Right renal pelvis (tissue), 4 donors: ENCODE measurements at places on chromosomes 7 and 10.

- no peak for DNase-seq
Observed at GRCh38 chr10:69065406-69066361, 22.2 kb upstream of the SRGN start.

GRCh38 chr7:137772748-137773147 lies 74.0 kb downstream of the DGKI start:
- no peak for DNase-seq

DNA sequence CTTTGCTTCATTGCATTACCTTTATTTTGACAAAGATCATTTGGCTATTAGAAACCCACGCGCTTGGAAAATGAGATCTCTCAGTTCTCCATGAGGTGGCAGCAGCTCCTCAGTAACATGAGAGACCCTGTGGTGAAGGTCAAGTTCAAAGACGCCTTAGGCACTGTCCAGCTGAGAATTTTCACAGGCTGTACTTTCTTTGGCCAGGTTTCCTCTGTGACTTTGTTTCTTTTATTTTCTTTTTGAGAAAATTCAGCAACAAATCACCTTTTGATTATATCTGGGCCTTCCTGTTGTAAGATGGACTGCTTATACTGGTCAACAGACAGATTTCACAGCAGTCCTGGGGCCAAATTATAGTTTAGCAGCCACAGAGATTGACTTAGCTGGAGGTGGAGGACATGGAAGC lies 54.5 kb downstream of the RAB18 start:
- DNase-seq, result peak; percentile 20

DNA sequence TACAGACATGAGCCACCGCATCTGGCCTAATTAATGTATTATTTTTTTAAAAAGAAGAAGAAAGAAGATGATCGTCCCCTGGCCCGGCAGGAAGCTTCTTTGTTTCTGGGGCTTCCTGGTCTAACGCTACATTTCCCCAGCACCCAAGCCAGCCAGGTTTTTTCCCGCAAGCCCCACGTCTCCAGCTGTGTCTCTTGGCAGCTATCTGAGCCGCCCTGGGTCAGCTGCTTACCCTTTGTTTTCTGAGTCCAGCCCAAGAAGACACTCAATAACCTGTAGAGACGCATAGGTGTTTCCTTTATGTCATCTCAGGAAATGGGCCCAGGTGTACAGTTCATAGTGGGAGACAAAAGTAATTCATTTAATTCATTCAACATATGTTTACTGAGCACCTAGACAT lies 110.2 kb downstream of the MTPAP start:
- DNase-seq, result no peak

- DNase-seq, result no peak
Observed at GRCh38 chr7:71661671-71662224, 529.8 kb downstream of the GALNT17 start.

- no peak for DNase-seq
Observed at GRCh38 chr7:26594553-26594952, 269.8 kb downstream of the SKAP2 start.

- DNase-seq, result no peak
Observed at GRCh38 chr10:95305606-95306317, 15.0 kb upstream of the PDLIM1 start.

DNA sequence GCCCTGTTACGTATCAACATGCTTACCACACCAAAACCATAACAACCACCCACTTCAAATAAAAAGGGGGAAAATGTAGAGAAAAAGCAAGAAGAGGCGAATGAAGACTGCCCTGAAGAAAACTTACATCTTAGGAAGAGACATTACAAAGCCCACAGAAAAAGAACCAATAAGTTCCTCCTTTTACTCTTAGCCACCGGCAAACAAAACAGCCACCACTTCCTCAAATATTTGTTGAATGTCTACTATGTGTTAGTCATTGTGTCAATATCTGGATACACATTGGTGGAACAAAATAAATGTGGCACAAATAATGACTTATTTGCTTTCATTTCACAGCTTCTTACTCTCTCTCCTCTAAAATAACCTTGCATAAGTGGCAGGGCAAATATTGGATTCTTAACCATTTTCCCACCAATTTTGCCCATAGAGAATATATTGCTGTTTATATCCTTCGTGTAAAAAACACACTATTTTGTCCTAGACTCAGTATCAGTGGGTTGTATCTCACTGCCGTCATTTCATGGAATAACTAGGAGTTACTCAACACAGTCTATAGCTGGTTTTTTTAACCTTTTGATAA lies 106.8 kb downstream of the ANK3 start:
- no peak for DNase-seq

DNA sequence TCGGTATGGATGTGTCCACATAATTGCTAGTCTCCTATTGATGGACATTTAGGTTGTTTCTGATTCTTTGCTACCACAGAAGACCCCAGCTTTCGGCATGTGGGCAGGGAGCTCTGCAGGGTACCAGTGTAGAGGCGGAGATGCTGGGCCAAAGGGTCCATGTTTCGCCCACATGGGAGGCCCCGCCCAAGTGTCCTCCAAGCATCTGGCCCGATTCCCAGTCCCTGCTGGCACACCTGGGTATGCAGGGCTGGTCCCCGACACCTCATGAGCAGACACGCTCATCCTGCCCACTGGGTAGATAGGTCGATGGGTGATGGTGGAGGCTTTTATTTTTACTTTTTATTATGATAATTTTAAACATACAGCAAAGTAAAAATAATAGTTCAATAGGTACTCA lies 19.4 kb upstream of the TBRG4 start:
- no peak for DNase-seq

GRCh38 chr7:46153951-46154787 lies 233.1 kb upstream of the IGFBP3 start:
- no peak for DNase-seq

DNA sequence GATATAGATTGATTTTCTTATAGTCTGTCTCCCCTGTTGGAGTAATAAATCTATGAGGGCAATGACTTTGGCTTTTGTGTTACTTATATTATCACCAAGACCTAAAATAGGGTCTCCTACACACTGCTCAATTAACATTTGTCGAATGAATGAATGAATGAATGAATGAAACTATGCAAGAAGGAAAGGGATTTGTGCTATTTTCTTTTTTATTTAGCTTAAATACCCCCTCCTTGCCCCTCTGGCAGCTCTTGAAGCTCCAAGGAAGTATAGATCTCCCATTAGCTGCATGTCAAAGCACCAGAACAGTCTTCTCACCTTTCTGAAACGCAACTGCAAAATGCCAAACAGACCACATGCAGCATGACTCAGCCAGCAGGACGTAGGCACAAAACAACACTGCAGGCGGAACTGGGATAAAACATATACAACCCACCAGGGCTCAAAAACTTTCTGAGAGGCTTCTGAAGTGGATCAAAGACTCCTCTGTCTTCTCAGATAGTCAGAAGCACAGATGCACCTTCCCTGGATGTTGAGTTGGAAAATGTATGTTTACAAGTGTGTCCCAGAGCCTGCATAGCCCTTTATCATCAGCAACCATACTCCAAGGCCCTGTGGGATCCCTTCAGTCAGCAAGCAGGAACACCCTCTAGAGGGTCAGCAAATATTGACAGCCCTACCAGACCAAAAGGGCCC lies 187.8 kb downstream of the NPSR1 start:
- DNase-seq, result no peak

DNA sequence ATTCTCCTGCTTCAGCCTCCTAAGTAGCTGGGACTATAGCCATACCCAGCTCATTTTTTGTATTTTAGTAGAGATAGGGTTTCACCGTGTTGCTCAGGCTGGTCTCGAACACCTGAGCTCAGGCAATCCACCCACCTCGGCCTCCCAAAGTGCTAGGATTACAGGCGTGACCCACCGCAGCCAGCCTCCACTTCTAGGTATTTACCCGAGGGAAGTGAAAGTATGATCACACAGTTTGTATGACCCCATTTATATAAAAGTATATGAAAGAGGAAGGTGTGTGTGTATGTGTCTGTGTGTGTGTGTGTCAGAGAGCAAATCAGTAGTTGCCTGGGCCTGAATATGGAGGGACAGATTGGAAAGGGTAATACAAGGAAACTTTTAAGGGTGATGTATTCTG lies 2.0 kb upstream of the PURB start:
- no peak for DNase-seq

DNA sequence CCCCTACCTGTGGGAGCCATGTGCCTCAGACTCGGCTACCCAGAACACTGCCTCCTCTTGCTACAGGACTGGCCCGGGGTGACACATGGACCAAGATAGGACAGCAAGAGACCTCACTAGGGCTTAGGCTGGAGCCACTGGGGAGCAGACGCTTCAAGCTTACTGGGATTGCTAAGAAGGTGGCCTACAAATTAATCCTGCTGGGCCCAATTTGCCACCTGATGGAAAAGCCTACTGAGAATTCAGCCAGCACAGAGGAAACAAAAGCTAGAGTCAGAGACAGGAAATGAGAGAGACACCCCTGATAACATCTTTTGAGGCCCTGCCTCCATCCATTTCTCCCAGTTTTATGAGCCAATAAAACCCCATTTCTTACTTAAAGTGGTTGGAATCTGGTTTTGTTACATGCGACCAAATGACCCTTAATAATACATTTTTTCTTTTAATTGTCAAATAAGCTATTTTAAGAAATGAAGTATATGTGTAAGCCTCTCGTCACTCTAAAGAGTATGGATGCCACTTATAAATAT lies 282.1 kb downstream of the CXCL12 start:
- DNase-seq, result no peak

DNA sequence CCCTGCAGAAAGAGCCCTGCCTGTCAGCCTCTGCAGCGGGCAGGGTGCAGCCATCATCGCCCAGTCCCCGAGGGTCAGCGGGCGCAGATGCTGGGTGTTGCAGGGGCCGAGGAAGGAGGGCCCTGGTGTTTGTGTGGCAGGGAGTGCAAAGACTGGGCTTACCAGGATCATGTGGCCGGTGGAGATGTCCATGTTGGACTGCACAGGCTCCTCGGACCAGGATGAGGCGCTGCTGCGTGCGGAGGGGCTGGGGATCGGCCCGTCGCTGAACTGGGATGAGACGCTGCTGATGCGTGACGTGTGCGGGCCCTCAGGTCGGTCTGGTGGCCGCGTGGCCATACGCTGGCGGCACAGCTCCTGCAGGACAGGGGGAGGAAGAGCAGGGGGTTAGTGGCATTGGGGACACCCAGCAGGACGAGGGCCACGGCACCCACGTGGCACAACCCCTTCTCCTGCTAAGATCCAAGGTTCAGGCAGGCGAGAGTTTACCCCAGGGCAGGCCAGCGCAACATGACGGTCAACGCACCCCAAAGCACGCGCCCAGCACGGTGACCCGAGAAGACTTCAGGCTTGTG lies 319.5 kb downstream of the DNAJB6 start:
- DNase-seq, result no peak

GRCh38 chr7:147541261-147541660 lies 1049.3 kb upstream of the C7orf33 start:
- no peak for DNase-seq

- DNase-seq, result no peak
Observed at GRCh38 chr7:41885078-41885477, 182.2 kb upstream of the INHBA start.

DNA sequence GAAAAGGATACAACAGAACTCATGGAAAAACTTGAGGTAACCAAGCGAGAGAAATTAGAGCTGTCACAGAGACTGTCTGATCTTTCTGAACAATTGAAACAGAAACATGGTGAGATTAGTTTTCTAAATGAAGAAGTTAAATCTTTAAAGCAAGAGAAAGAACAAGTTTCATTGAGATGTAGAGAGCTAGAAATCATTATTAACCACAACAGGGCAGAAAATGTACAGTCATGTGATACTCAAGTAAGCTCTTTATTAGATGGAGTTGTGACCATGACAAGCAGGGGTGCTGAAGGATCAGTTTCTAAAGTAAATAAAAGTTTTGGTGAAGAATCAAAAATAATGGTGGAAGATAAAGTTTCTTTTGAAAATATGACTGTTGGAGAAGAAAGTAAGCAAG lies 62.1 kb downstream of the AKAP9 start:
- DNase-seq, result no peak
